ENCODE measurements at places on chromosomes 3 and 15.

GRCh38 chr3:157388976-157389375 is 47.7 kb upstream of the PTX3 start:
- no peak for DNase-seq

- DNase-seq = no peak
Observed at GRCh38 chr15:57298843-57299550, 77.3 kb upstream of the CGNL1 start.

DNA sequence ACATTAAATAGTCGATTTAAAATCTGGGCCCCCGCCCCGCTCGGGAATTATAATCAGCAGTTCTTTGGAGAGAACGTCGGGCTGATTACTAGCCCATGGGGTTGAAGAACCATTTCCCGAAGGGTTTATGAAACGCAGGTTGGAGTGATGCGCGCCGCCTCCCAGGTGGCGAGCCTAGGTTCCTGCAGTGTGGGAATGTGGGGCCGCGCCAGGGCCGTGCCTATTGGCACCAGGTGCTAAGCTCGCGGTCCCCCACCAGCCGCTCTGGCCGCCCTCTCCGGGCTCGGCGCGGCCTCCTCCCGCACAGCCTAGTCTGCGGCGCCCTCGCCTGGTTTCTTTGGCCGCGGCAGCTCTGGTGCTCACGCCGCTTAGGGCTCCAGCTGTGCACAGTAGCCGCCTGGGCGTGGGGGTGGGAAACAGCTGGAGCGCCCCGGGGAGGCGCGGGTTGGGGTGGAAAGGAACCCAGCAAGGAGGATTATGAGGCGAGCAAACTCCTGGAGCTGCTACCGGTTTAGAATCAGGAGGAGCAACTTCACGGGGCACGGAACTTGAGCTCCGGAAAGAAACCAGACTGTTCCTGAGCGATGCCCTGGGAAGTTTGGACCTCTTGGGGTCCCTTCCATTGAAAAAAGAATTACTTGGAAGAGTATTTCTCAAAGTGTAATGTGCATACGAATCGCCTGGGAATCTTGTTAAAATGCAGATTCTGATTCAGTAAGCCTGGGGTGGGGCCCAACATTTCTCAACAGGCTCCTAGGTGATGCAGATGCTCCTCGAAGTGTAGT is 5.6 kb upstream of the MECOM start:
- DNase-seq = no peak

- no peak for DNase-seq
Observed at GRCh38 chr15:22867886-22868285, 29.4 kb downstream of the NIPA2 start.

- DNase-seq = no peak
Observed at GRCh38 chr3:21487520-21487919, 263.5 kb downstream of the ZNF385D start.

- no peak for DNase-seq
Observed at GRCh38 chr15:68411343-68411675, 20.7 kb downstream of the ITGA11 start.

DNA sequence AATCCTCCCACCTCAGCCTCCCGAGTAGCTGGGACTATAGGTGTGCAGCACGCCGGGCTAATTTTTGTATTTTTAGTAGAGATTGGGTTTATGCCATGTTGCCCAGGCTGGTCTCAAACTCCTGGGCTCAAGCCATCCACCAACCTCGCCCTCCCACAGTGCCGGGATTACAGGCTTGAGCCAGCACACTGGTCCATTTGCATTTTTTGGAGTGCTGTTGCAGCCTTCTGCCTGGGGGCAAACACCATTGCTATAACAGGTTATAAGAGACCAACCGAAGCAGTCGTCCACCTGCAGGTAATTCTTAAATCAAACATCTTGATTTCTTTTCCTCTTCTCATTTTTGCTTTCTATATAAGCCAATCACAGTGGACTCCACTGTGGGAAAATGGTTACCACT is 27.7 kb downstream of the ACKR4 start:
- no peak for DNase-seq

GRCh38 chr3:69329892-69330291 is 56.0 kb downstream of the FRMD4B start:
- DNase-seq = no peak

DNA sequence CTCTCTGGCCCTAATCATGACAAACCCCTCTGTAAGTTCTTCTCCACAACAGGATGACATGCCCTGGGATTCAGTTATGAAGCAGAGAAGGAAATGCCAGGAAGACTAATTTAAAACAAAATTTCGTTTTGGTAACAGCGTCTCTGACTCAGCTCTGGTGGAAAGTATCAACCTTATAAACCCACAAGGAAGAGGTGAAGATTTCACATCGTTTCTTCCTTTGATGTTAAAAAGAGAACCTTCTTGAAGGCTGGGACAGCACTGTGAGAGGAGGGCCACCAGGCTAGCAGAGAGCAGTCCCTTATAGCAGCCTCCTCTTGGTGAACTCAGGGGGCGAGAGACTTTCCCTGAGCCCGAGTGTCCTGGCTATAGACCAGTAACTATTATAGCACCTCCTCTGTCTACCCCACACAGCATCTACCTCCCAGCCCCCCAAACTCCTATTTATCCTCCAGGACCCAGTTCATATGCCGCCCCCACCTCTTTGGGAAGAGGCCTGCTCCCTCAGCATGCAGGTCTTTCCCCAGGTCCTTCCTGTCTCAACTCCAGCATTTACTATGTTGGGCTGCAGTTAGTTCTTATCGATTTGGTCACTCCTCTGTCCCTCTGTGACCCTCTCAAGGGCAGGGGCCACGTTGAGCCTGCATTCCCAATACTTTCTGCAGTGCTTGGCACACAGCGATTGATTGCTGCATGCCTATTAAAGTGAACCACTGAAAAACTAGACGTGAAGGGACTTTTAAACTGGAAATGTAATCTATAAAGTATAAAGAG is 321.5 kb upstream of the ICE2 start:
- DNase-seq = no peak

DNA sequence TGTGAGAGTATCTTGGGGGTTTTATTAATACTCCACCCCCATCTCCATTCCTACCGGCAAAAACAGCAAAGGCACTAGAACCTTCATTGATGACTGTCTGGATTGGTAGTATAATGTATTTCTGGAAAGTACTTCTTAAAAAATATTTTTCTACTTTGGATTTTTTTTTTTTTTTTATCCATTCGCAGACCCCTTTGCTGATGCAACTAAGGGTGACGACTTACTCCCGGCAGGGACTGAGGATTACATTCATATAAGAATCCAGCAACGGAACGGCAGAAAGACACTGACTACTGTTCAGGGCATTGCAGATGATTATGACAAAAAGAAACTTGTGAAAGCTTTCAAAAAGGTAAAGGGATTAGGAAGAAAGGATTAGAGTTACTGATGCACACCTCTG is 1.2 kb downstream of the EIF1B start:
- DNase-seq = no peak

DNA sequence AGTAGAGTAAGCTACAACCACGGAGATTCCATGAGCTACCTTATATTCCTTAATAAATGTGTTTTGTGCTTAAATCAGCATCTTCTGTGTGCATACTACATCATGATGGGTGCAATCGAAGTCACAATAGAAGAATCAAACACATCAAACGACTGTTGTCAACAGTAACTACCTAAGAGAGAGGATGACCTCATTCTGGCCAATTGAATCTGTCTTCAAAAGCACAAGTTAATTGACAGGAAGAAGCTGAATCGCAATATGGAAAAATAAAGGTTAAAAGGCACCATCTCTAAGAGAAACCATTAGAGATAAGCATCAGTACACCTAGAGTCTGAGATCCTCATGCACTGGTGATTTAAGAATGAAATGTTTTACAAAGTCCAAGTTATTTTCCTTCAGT is 39.0 kb downstream of the CD200R1L start:
- DNase-seq = no peak

DNA sequence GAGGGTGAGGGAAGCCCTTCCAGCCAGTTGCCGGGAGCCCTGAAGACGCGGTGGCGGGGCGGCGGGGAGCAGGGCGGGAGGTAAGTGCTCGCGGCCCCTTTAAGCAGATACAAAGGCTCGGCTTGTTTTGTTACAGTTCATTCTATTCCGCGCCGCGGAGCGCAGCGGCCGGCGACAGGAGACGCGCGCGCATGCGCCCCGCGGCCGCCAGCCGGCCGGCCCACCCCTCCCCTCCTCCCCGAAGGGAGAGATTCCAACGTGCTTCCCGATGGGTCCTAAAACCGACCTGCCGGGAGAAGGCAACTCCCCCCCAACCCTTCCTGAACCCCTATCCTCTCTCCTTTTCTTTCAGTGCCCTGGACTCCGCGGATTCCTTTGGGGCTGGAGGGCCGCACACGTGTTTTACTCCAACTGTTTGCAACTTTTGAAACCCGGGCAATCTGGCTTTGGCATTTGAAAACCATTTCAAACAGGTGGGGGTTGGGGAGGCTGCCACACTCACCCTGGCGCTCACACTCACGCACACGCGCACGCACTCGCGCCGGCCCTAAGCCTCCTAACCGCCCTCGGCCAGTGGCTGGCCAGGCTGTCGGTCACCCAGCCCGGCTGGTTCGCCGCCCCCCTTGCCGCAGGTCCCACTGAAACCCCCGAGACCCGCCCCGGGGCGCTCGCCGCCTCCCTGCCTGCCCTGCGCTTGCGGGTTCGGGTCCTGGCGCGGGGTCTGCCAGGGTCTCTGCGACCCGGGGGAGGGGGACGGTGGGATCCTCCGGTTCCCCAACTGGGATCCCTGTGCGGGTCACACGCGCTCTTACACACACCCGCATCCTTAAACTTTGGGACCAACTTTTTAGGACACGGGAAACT is at the start of gene MAGI1:
Gene MAGI1, minus strand, starts transcription at position 193 of the 864 bp plus-strand sequence. CDS start 610 bp downstream, outside the sequence.
- peak; percentile 81 for DNase-seq

DNA sequence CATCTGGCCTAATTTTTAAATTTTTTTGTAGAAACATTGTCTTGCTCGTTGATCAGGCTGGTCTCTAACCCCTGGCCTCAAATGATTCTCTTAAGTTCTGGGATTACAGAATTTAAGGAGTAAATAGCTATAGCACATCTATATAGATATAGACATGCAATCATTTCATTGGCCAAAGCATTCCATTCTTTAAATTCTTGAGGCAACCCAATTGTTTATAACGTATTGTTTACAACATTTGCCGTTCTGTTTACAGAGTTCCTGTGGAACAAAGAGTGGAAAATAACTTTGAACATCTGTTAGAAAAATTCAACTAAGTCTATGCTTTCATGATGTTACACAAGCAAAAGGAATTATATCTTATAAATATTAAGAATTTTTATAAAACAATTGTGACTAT is 205.2 kb upstream of the ROBO2 start:
- DNase-seq = no peak

DNA sequence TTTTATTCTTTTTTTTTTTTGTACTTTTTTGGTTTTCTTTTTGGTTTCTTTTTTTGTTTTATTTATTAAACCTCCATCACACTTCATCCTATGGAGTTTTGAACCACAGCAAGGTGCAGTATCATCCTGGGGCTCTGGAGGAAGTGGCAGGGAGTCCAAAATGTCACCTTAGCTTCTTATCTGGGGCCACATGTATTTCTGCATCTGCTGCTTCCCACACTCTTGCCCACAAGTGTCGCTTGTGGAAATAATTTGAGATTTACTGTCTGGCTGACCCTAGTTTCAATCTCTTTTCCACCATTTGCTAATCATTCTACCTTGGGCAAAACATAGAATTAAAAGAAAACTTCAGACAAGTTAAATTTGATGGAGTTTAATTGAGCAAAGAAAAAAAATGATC is 6.4 kb downstream of the OPA1 start:
- no peak for DNase-seq

DNA sequence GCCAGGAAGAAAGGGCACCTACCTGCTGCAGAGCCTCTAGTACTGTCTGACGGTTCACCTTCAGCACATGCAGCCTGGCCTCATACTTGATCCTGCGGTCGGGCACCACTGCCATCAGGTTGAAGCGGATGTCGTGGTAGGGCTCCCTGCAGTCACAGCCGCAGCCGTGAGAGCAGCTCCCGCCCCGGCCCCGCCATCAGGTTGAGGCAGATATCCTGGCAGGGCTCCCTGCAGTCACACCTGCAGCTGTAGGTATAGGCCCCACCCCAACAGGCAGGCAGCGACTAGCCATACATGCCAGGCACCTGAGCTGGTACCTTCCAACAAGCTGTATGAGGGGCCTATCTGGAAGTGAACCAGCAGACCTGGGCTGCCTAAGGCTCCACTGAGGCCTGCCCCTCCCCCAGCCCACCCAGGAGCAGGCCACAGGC is 38.7 kb downstream of the SEMA3G start:
- DNase-seq = no peak

GRCh38 chr3:63841704-63842103 is 21.9 kb downstream of the THOC7 start:
- DNase-seq = no peak

- DNase-seq = no peak
Observed at GRCh38 chr15:55742498-55742926, 440 bp downstream of the PRTG start.

- no peak for DNase-seq
Observed at GRCh38 chr3:193556841-193557240, 2.1 kb upstream of the ATP13A4 start.

DNA sequence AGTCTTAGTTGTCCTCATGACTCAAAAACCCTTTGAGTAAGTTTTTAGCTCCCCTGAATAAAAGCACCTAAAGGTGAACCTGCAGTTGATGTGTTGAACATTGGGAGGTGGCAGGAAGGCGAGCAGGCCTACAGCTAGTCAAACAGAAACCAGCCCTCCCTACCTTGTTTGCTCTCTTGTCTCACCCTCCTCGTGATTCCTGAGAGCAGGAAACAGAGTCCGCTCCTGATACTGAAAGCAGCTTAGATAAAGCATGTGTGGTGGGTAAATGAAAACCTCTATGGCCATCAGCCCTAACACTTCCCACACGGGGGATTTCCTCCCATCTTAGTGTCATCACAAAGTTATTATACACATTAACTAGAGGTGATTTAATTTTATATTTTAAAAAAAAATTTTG is 21.8 kb upstream of the CLDN18 start:
- DNase-seq = no peak

DNA sequence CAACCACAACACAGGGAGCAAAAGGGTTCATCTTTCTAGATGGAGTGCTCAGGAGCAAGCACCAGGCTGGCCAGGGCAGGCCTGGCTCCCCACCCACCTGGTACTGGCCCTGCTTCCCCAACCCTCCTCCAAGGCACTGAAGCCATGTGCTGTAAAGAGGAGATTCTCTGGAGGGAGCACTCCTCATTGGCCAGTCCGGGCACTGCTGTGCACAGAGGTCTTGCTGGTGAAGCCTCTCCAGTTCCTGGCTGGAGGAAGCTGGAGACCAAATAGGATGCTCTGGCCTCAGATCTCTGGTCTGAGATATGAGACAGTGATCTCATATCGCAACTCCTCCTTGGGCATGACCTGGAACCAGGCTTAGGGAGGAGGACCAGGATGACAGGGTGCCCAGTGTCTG is 7.7 kb upstream of the SEMA3F start:
- no peak for DNase-seq

DNA sequence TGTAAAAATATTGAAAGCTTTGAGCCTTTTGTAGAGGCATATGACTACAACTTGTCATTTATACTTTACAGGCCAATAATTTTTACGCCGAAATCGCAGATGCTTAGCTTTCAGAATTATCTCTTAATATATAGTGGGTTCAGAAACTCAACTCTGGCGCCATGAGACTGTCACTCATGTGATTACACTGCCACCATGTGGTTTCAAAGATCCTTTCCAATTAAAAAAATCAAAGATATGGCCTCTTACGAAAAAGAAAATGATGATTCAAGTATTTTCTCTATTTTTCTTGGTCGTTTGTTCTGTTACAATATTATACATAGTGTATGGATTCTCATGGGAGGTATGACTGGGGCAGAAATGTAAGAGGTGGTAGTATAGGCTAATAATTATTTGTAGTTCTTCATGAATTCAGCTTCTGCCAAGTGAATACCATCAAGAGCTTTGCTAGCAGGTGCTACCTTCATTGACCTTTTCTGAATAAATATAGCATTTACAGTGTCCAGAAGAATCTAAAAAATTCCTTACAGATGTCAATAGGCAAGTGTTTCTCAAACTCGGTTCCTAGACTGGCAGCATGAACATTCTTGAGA is 751.7 kb upstream of the GOLIM4 start:
- no peak for DNase-seq

Measured in C1 segment of cervical spinal cord (tissue), 14 donors.